ENCODE measurements at places on chromosomes 13 and 19.

- no peak for DNase-seq
Observed at GRCh38 chr13:49481788-49482187, 14.0 kb upstream of the PHF11 start.

- no peak for DNase-seq
Observed at GRCh38 chr19:18362934-18363542, 22.6 kb downstream of the PGPEP1 start.

- no peak for DNase-seq
Observed at GRCh38 chr13:75372517-75372916, 109.5 kb downstream of the TBC1D4 start.

GRCh38 chr13:96112936-96113335, 23.0 kb downstream of the HS6ST3 start:
- DNase-seq: no peak

- DNase-seq: no peak
Observed at GRCh38 chr13:73058432-73058735, 421 bp upstream of the KLF5 start.

DNA sequence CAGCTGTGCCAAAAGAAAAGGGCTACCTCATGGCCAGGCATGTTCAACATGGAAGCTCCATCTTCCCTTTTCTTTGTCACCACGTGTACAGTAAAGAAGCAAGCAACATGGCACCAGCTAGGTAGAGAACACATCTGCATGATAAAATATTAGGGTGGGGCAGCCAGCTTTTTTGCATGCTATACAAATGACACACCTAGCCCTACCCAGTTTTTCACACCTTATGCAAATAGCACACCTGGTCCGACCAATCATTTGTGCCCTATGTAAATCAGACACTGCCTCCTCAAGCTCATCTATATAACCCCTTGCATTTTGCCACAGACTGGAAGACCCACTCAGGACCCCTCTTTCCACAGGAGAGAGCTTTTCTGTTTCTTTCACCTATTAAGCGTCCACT, 85.5 kb downstream of the STOML3 start:
- DNase-seq: no peak

DNA sequence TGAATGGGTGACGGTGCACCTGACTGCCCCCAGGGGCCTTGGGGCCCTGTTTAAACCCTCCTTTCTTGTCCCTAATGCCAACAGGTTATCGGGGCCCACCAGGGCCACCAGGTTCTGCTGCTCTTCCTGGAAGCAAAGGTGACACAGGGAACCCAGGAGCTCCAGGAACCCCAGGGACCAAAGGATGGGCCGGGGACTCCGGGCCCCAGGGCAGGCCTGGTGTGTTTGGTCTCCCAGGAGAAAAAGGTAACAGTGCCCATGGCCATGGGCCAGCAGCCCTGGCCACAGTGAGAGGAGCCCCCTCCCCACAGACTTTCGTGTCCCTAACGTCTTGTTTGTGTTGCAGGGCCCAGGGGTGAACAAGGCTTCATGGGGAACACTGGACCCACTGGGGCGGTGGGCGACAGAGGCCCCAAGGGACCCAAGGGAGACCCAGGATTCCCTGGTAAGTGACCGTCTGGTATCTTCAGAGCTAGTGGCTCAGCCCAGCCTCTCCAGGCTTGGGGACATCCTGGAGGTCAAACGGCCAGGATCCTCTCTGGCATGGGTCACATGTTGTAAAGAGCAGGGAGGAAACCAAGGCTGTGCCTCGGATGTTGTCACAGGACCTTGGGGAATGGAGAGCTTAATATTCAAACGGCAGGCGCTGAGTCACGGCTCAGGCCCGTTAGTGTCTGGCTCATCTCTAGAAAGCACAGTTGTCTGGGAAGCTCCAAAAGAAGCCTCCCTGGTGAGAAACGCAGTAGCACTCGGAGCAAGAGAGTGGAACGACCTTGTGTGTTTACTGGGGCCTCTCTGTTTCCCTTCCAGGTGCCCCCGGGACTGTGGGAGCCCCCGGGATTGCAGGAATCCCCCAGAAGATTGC, 58.3 kb downstream of the RAB20 start:
- no peak for DNase-seq

- DNase-seq: no peak
Observed at GRCh38 chr13:63304497-63304896, 1888.8 kb upstream of the PCDH20 start.

DNA sequence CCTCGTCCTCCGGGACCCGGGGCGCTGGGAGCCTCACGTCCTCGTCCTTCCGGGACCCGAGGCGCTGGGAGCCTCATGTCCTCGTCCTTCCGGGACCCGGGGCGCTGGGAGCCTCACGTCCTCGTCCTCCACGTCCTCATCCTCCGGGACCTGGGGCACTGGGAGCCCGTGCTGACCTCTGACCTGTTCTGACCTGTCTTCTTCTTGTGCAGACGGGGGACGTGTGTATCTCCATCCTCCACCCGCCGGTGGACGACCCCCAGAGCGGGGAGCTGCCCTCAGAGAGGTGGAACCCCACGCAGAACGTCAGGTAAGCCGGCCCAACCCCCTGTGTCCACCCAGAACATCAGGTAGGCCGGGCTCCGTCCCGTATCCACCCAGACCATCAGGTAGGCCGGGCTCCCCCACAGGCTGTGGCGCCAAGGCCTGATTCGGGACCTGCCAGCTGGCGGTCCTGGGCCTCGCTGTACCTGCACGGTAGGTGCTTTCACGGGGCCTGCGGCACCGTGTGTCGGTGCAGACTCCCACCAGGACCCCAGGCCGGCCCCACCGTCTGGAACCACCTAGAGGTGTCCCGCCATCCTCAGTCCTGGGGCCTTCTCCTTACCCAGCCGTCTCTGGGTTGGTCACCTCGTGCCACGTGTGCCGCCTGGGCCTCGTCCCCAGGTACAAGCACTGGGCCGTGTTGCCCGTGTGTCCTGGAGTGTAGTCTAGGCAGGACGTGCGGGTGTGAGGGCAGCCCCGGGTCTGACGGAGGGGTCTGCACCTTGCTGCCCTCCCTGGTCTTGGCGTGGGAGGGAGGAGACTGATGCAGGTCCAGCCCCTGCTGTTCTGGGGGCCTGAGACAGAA, 4.7 kb downstream of the CDC34 start:
- no peak for DNase-seq

DNA sequence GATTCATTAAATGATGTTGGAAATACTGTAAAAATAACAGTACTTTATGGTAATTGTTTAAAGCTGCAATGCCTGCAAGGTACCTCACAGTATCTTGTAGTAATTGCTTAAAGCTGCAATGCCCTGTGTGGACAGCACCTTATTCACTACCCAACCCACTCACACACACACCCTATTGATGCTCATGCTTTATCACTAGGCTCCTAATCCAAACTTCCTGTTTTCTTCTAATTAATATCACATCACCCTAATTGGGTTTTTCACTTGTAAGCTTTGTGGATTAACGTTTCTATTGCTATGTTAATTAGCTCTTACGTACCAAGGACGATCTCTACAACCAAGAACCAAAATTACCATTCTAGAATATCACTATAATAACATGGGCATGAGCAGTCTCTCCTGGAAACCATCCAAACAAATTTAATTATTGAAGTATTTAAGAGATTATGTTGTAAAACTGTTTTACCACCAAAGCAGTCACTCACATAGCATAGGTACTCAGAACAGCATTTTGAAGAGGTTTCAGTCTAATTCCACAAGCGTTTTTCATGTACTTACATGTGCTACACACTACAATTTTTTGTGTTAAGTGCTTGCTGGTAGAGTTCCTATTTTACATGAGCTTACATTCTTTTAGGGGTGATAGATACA, 303.8 kb downstream of the PCDH9 start:
- DNase-seq: no peak

GRCh38 chr13:111868716-111869115, 198.2 kb upstream of the SOX1 start:
- no peak for DNase-seq

DNA sequence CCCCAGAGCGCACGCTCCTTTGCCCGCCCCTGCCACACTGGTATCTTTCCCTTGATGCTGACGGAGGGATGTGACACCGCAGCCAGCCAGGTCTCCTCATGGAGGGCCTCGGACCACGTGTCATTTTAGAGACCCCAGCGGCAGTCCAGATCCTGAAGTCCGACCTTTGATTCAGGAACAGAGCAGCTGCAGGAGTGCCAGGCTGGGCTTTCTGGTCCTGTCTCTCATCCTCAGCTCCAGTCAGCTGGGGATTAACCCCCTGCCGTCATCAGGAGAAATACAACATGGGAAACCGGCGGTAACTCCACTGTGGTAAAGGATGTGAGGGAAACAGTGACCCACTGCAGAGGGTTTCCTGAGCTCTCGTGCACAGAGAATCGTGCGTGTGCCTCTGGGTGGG, 140.6 kb downstream of the SIPA1L3 start:
- DNase-seq: no peak

DNA sequence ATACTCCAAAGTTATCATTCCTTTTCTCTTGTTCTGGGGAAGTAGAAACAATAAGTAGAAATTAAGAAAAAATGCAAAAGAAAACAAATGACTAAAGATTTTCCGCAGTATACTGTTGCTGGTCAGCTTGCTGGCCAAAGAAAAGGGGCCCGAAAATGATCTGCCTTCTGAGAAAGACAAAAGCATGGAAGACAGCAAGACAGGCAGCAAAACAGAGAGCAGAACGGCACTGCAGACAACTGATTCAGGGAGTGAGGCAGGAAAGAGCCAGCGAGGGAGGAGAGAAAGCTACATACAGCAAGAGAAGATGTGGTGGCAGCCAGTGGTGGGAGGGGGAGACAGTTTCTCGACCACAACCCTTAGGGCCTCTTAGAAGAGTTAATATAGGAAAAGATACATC, 5.3 kb upstream of the DOCK9 start:
- no peak for DNase-seq

GRCh38 chr13:93982179-93982918, 497.1 kb downstream of the DCT start:
- DNase-seq: no peak

- no peak for DNase-seq
Observed at GRCh38 chr13:76735641-76736040, 150.6 kb downstream of the KCTD12 start.

- DNase-seq: no peak
Observed at GRCh38 chr19:31612873-31613272, 263.6 kb upstream of the TSHZ3 start.

GRCh38 chr13:73416093-73416492, 357.3 kb downstream of the KLF5 start:
- no peak for DNase-seq

DNA sequence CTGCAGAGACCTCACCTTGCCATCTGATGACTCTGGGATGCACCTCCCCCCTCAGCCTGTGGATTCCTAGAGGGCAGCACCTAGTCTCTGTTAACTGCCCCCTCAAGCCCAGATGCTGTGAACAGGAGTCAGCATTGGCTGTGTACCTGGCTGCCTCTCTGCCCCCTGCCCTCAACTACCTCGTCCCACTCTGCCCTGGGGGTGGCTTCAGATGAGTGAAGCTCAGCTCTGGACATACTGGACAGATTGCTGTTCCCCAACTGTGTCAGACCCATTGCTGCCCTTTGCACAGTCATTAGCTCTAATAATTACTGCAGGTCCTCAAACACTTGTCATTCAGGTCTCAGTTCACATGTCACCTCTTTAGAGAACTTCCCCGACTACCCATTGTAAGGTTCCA, 182.1 kb upstream of the TSHZ3 start:
- no peak for DNase-seq

GRCh38 chr19:21758296-21758695, 9.1 kb downstream of the ZNF100 start:
- no peak for DNase-seq

DNA sequence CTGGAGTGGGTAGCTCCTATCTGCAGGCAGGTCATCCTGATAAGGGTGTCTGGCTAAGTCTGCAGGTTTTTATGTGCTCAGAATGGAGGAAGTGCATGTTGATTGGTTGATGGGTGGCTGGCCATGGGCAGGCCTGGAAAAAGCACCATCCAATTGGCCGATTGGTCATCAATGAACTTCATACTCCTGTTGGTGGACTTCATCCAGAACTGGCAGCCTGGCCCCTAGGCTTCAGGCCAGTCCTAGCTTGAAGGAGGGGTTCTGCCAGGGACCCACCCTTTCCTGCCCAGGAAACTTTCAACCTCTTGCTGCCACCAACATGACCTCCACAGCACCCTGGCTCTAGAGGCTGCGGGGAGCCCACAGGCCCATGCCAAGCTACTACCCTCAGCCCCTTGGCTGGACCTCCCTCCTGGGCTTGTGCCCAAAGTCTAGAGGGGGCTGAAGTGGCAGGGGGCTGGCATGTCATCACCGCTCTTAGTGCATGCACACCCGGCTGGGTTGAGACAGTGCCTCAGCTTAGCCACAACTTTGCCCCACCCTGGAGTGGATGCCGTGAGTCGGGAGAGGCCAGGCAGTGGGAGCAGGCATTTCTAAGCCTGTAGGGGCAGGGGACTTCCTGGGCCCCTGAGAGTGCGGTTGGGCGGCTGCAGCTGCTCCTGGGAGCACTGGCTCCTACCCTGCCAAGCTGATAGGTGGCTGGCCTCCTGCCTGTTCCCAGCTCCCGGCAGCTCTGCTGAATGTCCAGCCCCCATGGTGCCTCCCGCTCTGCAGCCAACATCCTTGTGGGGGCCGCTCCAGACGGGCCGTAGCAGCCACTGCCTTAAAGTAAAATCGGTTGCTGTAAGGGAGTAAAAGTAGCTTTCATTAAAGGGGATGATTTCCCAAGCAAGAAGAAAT, 13.2 kb downstream of the DNAJC15 start:
- no peak for DNase-seq

DNA sequence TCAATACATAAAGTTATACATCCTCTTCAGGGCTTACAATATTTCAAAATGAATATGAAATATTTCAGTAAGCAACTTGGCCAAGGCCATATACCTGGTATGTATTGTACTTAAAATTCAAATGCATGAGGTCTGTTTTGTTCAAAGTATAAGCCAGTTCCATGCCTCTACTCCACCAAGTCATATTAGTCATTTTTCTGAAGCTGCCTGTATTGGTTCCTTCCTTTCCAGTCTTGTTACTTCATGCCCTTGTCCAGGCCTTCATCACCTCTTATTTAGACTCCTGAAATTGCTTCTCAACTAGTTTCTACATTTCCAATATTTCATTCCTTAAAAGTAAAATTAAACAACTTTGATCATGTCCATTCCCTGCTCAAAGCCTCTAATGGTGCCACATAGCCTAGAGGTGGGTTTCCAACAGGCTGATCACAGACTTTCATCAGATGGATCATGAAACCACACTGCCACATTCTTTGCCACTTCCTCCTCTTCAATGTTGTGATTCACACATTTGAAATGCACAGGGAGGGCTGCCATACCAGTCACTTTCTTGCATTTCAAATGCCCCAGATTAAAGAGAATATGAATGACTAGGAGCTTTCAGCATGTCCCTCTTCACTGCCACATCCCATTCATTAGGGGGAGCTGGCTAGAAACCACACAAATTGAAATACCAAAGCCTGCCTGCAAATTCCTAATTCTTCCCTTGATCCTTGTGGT, 424.1 kb upstream of the DACH1 start:
- peak; percentile 45 for DNase-seq
